ENCODE measurements at places on chromosomes 12 and 14. TPM values are rescaled to one million over a fixed set of nuclear protein-coding genes. Genes with fewer than 3 reads are reported as not detected.

DNA sequence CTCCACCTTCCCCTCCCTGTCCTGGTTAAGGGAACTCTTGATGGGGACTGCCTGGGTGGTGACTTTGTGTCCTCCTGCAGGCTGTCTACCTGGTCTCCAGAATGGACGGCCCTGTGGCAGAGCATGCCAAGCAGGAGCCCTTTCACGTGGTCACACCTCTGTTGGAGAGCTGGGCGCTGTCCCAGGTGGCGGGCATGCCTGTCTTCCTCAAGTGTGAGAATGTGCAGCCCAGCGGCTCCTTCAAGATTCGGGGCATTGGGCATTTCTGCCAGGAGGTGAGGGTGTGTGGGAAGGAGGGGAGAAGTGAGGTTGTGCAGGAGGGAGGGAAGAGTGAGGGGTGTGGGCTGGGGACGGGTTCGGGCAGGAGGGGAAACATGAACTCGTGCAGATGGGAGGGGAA, 5.7 kb downstream of the SDSL start:
- no peak for DNase-seq

DNA sequence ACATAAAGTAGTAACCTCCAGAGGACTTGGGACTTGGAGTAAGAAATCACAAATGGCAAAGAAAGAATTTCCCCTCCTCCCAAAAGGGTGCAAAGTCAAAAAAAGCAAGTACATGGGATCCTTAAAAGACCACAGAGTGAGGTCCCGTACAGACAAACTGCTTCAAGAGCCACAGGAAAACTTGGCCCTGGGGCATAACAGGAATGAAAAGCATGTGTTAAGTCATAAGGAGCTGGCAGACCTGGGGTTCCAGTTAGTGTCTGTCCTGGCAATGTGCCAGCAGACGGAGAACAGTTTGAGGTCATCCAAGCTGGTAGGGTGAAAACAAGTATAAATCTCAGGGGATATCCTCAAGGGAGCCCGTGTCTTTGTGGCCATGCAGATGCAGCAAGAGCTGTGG, 73.2 kb downstream of the HSD17B6 start:
- DNase-seq: no peak

DNA sequence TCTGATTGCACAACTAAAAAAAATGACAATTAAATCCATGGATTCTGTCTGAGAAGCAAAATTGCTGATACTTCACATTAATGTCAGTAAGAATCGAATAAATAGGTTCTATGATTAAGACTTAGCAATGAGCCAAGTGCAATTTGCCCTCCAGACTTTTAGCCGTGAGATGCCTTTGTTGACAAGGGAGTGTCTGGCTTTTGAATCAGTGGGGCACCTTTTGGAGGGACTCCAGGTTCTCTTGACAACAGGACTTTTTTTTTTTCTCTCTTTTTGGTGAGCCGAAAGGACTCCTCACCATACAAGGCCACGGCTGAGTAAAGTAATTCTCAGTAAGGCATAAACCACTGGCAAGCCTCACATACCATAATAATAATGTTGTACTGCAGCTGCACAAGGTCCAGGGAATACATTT, 4.7 kb upstream of the MDM1 start:
- DNase-seq: no peak

DNA sequence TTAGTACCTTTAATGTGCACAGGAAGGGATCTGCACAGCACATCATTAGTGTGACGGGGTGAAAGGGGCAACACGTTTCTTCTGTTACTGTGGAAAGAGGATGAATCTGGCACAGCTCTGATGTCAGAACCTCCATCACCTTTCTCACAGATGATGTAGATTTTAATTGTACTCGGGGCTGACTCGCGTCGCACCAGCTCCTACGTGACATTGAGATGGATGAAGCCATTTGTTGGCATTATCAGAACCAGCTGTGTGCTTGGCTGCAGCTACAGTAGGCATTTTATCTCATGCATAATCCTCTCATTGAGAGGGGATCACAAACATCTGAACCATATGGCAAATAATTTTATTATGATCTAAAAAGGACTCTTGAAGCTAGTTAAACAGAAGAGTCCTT, 173.6 kb downstream of the PDZRN4 start:
- DNase-seq: no peak

GRCh38 chr14:91714805-91715204, 17.1 kb downstream of the CATSPERB start:
- DNase-seq: no peak

- DNase-seq: no peak
Observed at GRCh38 chr12:225012-225411, 11.1 kb upstream of the SLC6A12 start.

DNA sequence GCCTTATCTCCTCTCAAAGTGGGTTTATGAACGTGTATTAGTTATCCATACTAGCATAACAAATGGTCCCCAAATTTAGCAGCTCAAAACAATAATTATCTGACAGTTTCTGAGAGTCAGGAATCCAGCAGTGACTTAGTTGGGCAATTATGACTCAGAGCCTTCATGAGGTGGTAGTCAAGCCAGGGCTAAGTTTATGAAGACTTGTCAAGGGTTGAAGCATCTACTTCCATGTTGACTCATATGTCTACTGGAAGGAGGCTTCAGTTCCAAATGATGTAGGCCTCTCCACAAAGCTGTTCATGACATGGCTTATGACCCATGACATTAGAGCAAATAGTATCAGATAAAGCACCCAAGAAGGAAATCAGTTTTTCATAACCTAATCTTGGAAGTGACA, 73.2 kb downstream of the IPO8 start:
- no peak for DNase-seq

The DIO2 gene
- not detected for total RNA-seq

The DDX54 gene
- 90.0 TPM for total RNA-seq

The PDZRN4 gene
- total RNA-seq: not detected

The ZFHX2 gene
- 2.0 TPM for total RNA-seq

The HCAR3 gene
- not detected for total RNA-seq

The WNT5B gene
- total RNA-seq: not detected
